Liver (tissue), 10 donors: ENCODE measurements at places on chromosomes 11 and 22. TPM values are rescaled to one million over a fixed set of nuclear protein-coding genes. Genes with fewer than 3 reads are reported as not detected.

- DNase-seq, result no peak
Observed at GRCh38 chr11:25242928-25243327, 746.1 kb downstream of the LUZP2 start.

GRCh38 chr11:363948-364761 is 5.1 kb upstream of the B4GALNT4 start:
- no peak for DNase-seq

GRCh38 chr22:27724157-27724556 is 77.4 kb downstream of the MN1 start:
- no peak for DNase-seq

GRCh38 chr11:74923125-74923524 is 25.8 kb downstream of the XRRA1 start:
- DNase-seq, result no peak

GRCh38 chr11:3880724-3881123 is 25.3 kb downstream of the STIM1 start:
- DNase-seq, result no peak

DNA sequence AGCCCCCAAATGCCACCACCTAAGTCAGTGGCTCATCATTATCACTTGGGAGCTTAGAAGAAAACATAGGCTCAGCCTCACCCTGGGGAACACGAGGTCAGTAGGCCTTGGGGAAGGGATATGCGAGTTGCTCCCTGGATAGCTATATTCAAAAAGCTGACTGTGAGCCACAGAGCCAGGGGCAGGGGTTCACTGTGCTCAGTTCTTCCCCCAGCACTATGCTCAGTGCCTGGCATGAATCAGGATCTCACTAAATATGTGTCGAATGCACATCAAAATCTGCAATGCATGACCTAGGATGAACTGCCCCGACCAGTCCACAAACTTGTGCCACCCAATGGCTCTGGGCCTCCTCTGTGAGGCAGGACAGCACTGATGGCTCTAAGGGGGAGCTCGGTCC is 35.1 kb downstream of the THOC5 start:
- no peak for DNase-seq

DNA sequence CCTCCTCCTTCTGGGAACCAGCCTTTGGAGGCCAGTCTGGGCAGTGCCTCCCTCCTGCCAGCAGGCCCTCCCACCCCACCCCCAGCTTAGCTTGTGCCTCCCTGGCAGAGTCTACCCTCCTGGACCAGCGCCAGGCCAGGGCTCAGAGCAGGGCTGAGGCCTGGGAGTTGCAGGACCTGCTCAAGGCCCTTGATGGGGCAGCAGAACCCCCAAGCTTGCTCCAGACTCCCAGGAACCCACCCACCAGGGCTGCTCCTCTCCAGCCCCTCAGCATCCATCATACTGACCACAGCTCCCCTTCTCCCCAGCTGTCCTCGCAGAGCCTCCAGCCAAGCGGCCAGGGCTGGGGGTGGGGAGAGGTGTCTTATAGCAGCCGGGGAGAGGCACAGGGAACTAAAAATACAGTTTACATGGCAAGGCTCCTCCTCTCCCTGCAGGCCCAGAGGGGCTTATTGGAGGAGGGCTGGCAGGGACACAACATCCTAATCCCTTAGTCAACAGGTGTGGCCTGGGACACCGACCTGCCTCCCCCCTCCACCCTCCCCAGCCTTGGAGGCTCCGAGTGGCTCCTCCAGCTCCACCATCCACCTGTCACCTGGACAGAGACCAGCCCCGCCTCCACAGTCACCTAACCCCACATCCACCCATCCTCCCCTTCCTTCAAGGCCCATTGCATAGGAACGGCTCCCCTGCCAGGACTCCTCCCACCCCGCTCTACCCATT is 5.2 kb upstream of the MB start:
- DNase-seq, result no peak

GRCh38 chr11:4919250-4919649 is at the start of gene OR51G2:
OR51G2 (minus strand) TSS chr11:4919350; CDS start chr11:4915663, 3,687 bp downstream.
- DNase-seq, result no peak

DNA sequence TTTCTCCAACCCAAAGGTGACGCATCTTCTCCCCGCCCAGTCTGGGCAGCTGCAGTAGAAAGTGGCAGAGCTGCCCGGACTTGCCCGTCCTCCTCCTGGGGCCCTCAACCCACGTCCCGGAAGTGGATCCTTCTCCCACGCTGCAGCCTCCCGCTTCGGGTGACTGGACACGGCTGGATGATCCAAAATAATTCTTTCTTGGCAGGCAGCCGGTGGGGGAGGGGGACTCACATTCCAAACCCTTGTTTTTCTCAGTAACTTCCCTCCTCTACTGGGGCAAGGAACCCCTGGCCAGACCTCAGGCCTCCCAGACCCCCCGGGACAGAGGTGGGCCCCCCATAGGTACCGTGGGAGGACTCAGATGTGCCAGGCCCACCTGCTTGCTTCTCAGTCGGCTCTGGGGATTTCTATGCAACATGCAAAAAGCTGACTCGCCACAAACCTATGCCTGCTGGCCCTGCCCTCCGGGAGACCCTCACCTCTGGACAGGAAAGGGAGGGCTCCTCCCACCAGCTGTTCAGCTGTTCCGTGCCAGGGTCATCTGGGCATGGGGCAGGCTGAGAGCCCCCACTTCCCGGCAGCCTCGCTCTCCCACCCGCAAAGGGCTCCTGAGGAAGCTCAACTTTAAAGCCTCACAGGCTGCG is 1.4 kb downstream of the PLXNB2 start:
- no peak for DNase-seq

GRCh38 chr11:44670794-44671193 is 56.0 kb upstream of the TSPAN18 start:
- no peak for DNase-seq

DNA sequence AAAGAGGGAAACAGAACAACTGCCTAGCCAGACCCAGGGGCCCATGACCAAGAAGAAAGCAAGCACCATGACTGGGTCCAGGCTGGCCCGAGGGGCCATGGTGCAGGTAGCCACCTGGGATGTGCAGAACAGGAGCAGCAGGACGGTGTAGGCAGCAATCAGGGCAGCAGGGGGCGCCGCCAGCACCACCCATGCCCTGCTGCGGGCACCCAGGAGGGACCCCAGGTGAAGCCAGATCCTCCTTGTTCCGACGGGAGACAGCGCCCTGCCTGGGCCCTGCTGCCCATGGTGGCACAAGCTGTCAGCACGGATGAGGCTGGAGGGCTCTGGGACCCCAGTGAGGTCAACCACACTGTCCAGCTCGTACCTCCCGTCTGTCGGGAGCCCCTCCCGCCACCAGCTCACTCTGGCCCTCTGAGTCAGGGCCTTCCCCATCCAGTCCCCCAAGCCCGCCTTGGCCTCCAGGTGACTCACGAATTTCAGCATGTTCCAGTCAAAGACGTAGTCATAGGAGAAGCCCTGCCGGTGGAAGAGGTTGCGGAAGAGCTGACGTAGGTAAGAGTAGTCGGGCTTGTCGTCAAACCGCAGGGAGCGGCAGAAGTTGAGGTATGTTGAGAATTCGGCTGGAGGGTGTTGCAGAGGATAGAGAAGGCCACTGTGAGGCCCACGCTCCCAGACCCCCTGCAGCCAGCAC is 18.8 kb downstream of the CSNK1E start:
- DNase-seq, result no peak

DNA sequence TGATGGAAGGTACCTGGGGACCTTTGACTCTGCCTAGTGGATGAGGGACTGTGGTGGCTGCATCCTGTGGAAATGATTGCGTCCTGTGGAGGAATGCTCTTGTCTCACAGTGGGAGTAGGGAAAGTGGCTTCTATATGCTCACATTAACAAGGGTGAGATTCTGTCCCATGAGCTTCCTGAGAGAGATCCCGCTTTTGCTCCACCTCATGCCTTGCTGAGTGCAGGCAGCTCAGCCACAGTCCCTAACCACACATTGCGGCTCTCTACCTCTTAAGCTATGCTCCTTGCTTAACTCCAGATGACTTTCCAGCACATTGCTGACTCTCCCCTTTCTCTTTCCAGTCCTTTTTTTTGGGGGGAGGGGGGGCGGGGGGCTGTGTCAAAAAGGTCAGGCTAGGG is 45.0 kb downstream of the TEAD1 start:
- DNase-seq, result no peak

GRCh38 chr11:46049325-46049897 is 71.8 kb downstream of the PHF21A start:
- DNase-seq, result no peak

- no peak for DNase-seq
Observed at GRCh38 chr22:42273855-42274451, 3.5 kb upstream of the TCF20 start.

DNA sequence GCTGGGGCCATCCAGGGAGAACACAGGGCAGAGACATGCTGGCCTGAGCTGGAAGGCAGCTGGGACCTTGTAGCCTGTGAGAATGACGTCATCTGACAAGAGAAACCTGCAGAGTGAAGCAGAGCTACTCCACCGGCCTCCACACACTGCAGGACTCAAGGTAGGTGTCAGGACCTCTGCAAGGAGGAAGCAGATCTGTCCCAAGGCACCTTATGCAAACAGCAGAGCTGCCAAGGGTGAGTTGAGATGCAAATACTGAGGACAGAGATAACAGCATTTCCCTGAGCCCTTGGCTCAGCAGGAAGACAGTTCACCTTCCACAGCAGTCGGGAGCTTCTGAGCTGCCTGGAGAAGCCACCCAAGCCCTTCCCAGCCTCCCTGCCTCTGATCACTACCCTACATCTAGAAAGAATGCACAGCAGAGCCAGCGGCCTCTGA is 51.9 kb upstream of the IGSF9B start:
- no peak for DNase-seq

DNA sequence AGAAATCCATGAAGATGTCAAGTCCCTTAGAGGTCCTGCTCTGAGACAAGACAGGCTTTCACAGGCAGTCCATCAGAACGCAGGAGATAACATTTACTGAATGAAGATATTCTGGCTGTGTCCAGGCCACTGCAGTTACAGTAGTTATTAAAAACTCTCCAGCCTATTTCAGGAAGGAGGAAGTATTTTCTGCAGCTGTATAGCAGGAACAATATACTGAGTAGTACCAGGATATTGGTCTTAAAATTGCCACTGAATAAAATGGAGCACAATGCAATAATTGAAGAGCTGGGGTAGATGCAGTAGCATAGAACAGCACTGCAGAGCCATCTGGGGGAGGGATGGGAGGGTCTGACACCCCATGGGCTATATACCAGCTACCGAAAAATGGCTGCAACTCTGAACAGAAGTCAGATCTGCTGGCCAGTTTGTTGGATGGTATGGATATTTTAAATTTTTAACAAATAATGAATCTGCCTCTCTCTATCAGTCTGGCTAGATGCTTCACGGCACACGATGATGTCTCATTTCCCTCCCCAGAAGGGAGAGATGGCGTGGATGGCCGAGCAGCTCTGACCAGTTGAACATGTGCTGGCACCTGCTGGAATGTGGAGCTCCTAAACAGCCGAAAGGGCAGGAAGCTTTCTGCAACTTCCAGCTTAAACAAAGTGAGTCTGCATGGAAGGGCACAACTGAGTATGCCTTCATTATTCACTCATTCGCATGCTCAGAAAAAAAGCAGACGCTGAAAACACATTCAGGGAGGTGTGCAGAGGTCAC is 342.1 kb upstream of the SYN3 start:
- DNase-seq, result no peak

GRCh38 chr11:21896746-21897602 is 295.9 kb upstream of the ANO5 start:
- DNase-seq, result no peak

DNA sequence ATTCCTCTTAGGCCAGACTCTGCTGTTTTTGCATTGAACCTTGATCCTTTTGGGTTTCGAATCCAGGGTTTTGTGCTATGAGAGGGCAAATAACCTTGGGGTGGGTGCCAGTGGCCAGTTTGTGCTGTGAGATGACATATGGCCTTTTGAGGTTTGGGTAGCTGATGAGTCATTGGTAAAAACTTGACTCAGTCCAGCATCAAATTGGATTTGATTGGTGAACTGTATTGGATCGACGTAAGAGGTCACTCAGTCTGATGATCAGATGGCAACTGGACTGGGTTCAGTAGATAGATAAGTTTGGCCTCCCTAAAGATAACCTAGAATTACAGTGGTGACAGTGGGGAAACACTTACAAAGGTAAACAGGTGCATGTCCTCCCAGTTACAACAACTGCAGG is 41.0 kb upstream of the XKR3 start:
- no peak for DNase-seq

DNA sequence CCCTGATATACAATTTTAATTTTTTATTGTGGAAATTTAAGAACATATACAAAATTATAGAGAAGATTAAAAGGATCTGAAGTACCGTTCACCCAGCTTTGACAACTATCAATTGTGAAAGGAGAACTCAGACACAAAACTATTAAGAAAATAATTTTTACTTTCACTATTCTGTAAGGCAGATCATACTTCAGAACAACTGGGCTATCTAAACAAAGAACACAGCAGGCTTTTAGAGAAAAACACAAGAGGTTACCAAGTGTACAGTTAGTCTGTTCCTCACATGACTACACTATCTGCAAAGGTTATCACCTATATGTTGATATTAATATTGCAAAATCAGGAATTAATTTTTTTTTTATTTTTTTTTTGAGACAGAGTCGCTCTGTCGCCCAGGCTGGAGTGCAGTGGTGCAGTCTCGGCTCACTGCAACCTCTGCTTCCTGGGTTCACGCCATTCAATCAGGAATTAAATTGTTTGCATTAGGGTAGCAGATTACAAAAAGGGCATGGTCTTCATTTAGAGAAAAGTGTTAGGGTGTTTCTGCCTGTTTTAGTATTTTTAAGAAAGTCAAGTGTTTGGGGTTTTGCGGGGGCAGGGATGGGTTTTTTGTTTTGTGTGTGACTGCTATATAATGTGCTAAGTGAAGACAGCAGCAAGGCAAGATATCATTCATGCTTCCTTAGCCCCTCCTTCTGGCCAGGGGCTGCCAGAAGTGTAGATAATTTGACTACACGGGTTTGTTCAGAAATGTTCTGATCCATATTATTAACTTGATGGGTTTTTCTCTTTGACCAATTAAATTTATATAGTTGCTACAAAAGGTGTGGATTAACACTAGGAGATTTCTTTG is 27.6 kb upstream of the SIK2 start:
- no peak for DNase-seq

GRCh38 chr11:121889186-121889585 is 226.8 kb downstream of the BLID start:
- no peak for DNase-seq

DNA sequence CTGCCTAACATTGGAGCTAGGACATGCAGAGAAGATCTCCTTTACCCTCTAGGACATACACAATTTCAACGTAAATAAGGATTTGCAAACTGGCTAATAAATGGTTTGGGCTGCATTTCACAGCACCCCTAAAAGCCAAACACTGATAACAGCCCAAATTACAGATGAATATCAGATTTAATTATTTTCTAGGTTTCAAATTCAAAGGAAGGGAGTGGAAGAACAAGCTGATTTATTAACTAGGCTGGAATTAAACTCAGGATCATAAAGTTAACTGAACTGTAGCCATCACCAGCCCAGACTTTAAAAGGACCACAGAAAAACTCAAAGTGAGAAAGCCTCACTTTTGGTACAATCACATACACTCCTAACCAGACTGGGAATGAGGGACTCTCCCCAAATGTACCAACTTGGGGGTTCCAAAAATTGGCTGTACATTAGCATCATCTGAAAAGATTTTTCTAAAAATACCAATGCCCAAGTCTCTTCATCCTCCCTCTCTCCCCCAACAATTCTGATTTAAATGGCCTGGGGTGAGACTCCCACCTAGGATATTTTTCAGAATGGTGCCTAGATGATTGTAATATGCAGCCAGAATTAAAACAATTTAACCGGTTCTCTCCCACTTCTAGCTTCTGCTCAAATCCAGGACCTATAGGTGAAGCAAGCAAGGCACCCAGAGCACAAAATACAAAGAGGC is 43.5 kb downstream of the SYTL2 start:
- no peak for DNase-seq

- DNase-seq, result no peak
Observed at GRCh38 chr22:50711446-50712340, 26.3 kb upstream of the ACR start.

Gene BIK
- 0.23 TPM for polyA plus RNA-seq

Gene SLC22A8
- polyA plus RNA-seq, result not detected

Gene TRIM48
- not detected for polyA plus RNA-seq

Gene OR52I2
- not detected for polyA plus RNA-seq
